ENCODE measurements at places on chromosomes 3 and 15.

DNA sequence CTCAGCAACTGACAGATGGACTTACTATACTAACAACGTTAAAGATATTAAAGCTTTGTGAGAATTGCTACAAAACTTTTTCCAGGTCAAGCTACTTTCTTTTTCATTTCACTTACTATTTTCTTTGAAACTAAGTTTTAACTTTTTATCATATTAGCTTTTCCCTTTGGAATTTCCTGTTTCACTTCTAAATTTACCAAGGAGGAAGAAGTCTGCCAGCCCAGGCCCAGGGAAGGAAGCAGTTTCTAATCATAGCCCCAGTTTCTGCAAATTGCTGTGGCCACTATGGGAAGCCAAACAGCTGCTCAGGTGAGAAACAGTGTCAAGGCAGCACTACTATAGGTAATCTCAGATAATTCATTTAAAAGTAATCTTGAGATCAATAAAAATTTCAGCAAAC is 18.4 kb downstream of the CYFIP1 start:
- DNase-seq: no peak

- no peak for DNase-seq
Measured at GRCh38 chr3:123229145-123229544, 27.4 kb downstream of the SEC22A start.

DNA sequence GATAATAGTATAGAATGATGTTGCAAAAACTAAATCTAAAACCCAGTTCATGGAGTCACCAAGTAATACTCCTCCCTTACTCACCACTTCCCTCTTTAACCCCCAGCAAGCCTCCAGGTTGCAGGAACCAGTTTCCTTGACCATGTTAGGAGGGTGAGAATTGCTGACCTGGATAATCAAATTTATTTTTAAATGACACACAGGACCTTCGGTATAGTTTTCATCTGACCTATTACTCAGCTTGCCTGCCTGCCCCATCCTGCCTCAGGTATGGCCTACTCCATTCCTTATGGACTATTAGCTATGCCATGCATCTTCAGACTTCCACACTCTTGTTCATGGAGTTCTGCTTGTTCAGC is 883 bp downstream of the RTP4 start:
- DNase-seq: no peak

DNA sequence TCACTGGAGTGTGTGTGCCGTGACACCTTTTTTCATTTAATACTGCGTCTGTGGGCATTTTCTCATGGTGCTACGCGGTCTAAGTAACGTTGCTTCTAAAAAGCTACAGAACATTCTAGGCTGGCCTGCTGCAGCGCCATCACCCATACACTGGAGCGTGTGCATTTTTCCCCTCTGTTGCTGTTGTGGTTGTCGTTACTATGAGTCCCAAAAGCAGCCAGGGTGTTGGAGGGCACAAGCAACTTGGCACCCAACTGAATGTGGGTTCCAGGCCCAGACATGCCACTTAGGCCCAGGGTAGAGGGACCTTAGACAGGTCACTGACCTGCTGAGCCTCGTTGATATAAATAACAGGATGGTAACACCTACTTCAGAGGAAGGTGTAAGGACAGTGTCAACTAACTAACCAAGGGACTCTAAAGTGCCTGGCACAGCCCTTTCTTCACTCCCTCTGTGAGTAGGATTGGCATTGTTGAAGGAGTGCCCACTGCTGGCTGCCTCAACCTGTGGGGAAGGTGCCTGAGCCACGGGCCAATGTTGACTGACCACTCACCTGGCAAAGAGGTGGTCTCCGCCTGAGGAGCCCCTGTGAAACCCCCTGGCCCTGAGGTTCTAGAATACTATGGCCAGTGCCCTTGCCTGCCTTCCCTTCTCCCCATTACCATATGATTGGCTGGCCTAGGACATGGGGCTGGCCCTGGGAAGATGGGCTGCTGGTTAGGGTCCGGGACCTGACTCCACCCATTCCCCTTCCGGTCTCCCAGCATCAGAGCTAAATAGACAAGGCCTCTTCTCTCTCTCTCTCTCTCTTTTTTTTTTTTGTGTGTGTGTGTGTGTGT is 3.5 kb downstream of the CSK start:
- DNase-seq: no peak

GRCh38 chr3:165749821-165750220 is 87.4 kb downstream of the BCHE start:
- DNase-seq: no peak

GRCh38 chr3:56118968-56119367 is 349.3 kb downstream of the ERC2 start:
- no peak for DNase-seq

DNA sequence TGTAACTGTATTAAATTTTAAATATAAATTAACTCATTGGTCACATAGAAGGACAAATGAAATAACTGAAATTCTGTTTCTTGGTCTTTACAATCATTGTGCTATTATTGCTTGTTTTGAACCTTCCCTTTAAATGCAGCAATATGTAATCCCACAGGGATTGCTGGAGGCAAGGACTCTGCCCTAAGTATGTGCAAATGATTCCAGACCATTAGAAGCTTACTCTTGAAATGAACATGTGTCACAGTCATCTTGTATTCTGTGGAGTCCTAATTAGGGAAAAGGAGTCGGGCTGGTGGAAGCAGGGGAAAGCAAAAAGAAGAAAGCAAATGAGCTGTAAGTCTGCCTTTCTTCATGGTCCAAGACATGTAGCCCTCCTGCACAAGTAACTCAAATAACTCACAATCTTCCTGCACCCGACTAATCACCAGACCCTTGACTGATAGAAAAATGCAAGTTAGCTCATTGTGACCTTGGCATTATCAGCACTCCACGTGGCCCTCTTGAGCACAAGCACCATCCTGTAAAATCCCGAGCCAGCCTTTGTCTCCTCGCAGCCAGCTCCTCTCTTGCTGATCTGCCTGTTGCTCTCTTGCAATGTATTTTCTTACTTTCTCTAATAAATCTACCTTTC is 2.3 kb upstream of the TMPRSS7 start:
- DNase-seq: no peak

DNA sequence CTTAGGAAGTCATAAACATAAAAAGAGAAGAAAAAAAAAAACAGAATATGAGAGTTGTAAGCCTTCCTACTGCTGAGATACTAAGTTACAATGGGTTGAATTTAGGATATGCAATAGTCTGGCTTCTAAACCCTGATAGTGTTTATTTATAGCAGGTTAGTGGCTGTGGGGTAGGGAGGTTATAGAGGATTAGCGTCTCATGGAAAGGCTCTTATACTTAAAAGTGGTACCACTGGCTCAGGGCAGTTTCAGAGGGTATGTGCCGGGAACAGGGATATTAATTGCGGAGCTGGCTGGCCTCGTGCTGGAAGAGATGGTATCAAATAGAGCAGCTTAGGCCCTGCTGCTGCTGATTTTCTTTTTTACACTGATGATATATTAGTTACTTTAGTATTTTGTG is 60.8 kb downstream of the PFN2 start:
- DNase-seq: no peak

DNA sequence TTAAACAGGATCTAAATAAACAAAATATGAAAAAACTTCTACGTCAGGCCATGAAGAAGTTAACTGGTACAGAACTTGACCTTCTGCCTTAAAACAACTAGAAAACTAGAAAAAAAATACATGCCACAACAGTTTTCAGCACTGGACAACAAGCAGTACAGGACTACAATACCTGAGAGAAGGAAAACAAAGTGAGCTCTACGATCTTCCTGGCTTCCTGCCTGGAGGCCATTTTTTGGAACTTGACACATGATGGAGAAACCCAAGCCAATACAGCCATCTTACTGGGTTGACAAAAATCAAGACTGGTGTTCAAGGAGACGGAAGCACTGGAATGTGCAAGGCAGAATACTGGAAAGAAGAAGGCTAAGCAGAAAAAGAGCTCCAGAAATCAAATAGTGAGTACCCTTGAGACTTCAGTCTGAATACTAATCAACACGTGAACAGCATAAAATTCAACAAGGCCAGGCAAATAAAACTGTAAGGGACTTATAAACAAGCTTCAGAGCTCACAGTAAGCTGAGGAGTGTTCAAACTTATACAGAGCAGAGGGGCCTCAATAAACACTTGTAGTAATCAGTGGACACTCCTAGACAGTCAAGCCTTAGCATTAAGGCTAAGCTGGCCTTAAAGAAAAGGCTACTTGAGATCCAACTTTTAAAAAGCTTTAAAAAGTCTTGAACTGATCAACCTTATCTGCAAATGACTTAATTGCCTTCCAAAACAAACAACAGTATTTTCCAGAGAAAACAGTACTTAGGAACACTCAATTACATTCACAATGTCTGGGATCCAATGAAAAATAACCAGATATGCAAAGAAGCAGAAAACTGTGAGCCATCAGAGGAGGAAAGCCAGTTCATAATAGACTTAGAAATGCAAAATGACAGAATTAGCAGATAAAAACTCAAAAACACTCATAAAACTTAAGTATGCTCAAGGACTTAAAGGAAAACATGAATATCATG is 63.2 kb downstream of the DLG1 start:
- no peak for DNase-seq

GRCh38 chr3:105032541-105032940 is 334.2 kb upstream of the ALCAM start:
- no peak for DNase-seq

DNA sequence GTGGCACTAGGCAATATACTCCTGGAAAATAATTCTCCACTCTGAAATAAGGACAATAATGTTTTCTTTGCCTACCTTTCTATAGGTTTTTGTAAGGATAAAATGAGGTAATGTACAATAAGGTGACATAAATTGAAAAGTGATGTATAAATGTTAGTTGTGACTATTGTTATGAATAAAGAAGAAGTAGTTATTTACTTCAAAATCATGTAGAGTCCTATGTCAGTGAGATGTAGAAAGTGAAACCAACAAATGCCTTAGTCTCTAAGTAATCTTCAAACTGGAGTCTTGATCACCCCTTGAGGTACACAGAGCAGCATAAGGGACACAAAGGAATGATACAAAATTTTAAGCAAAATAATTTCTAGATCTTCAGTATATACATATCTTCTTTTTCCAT is 60.3 kb upstream of the TP63 start:
- no peak for DNase-seq

DNA sequence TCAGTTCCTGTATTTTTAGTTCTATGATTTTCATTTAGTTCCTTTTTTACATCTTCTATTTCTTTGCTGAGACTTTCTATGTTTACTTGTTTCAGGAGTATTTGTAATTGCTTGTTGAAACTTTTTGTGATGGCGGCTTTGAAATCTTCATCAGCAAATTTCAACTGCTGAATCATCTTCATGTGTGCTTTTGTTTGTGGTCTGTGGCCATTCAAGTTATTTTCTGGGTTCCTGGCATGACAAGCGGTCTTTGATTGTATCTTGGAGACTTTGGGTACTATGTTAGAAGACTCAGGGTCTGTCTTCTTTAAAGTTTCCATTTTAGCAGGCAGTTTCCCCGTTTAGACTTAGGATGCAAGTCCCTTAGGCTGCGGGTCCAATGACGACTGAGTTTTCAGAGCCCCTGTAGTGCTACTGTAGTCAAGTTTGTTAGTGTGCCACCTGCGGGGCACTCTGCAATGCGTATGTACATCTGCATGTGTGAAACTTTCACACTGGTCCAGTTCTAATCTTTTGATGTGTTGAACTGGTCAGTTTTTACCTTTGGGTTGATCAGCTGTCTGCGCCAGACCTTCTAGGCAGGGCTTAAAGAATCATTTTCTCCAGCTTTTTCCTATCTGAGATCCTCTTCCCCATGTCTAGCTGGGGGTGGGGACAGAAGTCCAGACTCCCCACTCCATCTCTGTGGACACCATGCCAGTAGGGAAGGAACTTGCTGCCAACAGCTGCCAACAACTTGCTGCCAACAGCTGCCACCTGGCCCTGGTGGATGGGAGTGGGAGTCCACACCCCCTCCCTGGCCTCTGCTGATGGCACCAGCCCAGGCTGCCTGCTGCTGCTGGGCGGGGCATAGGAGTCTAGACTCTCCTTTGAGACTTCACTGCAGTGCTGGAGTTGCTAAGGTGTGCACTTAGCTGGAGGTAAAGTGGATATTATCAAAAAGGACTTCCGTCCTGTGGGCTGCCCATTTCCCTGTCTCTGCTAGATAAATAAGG is 190.9 kb downstream of the TJP1 start:
- DNase-seq: no peak

- DNase-seq: no peak
Measured at GRCh38 chr15:90697175-90697574, 20.0 kb upstream of the BLM start.

GRCh38 chr3:7518026-7518425 is 657.1 kb downstream of the GRM7 start:
- no peak for DNase-seq

- DNase-seq: no peak
Measured at GRCh38 chr3:31065765-31066164, 171.3 kb upstream of the GADL1 start.

DNA sequence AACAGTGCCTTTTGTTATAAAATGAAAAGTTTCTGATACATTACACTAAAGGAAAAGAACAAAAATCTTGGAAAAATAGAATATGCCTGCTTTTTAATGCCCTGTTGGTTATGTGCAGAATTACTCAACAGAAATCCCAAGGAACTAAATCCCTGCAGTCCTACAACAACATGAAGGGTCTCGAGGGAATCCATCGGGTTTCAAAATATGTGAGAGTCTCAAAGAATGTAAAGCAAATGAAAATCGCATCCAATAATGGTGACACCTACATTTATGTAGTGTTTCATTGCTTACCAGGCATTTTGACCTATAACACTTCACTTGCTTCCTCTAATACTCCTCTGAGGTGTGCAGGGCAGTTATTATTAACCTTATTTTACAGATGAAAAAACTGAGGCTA is 411.3 kb downstream of the FOXP1 start:
- DNase-seq: no peak

- no peak for DNase-seq
Measured at GRCh38 chr3:101194392-101194791, 126.0 kb downstream of the IMPG2 start.

DNA sequence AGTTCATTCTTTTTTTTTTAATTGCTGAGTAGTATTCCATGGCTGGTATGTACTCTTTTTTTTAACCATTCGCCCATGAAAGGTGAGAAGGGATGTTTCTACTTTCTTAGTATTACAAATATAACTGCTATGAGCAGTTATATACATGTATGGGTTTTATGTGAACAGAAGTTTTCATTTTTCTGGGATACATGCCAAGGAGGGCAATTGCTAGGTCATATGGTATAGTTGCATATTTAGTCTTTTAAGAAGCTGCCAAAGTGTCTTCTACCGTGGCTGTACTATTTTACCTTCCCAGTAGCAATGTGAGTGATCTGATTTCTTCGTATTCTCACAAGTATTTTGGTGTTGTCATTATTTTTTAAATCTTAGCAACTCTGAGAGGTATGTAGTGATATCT is 11.2 kb upstream of the KLHL40 start:
- no peak for DNase-seq

GRCh38 chr15:55289011-55289745 is 435 bp downstream of the RAB27A start:
- peak; percentile 34 for DNase-seq

DNA sequence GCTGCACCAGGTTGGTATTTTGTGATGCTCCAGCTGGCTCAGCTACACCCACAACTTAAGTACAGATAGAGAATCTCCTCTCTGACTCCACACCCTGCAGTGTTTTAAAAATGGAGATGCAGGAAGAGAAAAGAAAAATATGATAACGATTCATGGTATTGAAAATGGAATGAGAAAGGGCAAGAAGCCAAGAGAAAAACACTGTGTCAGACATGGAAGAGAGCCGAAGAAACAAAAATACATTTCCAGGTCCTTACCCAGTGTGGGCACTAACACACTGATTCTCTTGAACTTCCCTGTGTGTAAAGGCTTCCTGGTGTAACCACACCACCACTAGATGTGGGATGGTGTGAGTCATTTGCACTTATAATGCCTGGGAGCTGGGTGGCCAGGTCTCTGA is 93.1 kb downstream of the GMPS start:
- DNase-seq: no peak

GRCh38 chr3:160027541-160028195 is 39.0 kb downstream of the IL12A start:
- no peak for DNase-seq
